Upper lobe of left lung (tissue), 6 donors: ENCODE measurements at places on chromosomes 13 and 19. TPM values are rescaled to one million over a fixed set of nuclear protein-coding genes. Genes with fewer than 3 reads are reported as not detected.

- no peak overlapping the region for H3K4me3 ChIP-seq
- H3K36me3 ChIP-seq = peaks cover 8% of the 10 kb centered on the region
- peak overlapping the region; percentile 85 for H3K27ac ChIP-seq
- no peaks in the 10 kb centered on the region for H3K27me3 ChIP-seq
- no peak for DNase-seq
- peaks cover 31% of the 10 kb centered on the region for H3K4me1 ChIP-seq
These were observed 3.5 kb downstream of the RNF113B start for GRCh38 chr13:98173431-98174152.

GRCh38 chr13:51659276-51660127 lies 75.2 kb downstream of the WDFY2 start:
- H3K4me3 ChIP-seq = no peak overlapping the region
- no peak overlapping the region for H3K27ac ChIP-seq
- H3K36me3 ChIP-seq = no peaks in the 10 kb centered on the region

DNA sequence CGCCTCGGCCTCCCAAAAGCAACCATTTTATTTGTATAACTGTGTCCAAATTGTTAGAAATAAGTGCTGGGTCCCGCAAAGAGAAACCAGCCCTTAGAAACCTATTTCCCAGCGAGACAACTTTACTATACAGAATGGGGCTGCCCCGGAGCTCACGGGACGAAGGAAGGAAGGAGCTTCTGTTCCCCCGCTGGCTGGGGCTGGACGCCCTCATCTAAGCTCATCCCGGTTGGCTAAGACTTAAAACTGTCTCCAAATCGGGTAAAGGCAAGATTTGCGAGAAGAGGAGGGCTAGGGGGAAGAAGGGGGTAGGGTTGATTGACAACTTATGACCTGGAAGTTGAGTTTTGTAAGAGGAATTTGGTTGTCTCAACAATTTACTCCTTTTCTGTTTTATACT lies 12.3 kb upstream of the BSG start:
- H3K27me3 ChIP-seq = no peaks in the 10 kb centered on the region
- no peak for DNase-seq
- peaks cover 26% of the 10 kb centered on the region for H3K4me1 ChIP-seq
- no peaks in the 10 kb centered on the region for H3K36me3 ChIP-seq
- H3K4me3 ChIP-seq = no peak overlapping the region

DNA sequence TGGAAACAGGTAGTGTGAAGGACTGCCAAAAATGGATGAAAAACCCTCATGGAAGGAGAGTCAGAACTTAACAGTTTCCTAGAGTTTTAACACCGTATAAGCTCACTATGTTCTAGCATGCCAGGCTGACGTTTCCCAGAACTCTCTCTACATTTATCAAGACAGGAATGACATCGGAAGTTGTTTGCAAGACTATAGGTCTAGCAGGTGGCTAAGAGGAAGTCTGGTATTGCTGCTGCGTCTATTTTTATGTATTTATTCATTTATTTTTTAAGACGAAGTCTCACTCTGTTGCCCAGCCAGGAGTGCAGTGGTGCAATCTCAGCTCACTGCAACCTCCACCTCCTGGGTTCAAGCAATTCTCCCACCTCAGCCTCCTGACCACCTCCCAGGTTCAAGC lies 20.5 kb upstream of the ARL11 start:
- DNase-seq = no peak
- H3K27me3 ChIP-seq = no peaks in the 10 kb centered on the region
- no peak overlapping the region for H3K4me3 ChIP-seq
- no peaks in the 10 kb centered on the region for H3K36me3 ChIP-seq
- H3K4me1 ChIP-seq = peaks cover 3% of the 10 kb centered on the region

ANGPTL8 gene
- not detected for total RNA-seq
